SK-N-DZ (cell line): ENCODE measurements at places on chromosomes 12 and 14.
A peak's percentile ranks its signal among the peaks of the same experiment; 100 is the strongest.

- no peak for DNase-seq
Observed at GRCh38 chr14:51652168-51653078, 713 bp downstream of the FRMD6 start.

GRCh38 chr14:95674613-95675012 is 11.6 kb upstream of the TCL1B start:
- DNase-seq: no peak

DNA sequence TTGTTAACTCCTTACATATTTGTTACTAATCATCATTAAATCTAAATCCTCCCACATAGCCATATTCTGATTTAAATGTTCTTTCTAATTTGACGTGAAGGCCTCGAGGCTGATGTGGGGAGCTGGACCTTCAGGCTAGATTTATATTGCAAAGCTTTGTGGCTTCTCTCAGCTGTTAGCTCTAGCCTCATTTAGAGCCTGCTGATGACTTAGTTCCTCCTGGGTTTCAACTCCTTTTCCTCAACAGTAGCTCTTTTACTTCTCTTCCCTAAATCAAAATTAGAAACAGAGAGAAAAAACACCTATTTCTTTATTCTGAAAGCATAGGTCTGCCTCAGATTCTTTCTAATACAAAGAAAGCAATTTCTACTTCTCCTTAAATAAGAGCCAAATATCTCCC is 477.5 kb upstream of the CCDC196 start:
- no peak for DNase-seq

DNA sequence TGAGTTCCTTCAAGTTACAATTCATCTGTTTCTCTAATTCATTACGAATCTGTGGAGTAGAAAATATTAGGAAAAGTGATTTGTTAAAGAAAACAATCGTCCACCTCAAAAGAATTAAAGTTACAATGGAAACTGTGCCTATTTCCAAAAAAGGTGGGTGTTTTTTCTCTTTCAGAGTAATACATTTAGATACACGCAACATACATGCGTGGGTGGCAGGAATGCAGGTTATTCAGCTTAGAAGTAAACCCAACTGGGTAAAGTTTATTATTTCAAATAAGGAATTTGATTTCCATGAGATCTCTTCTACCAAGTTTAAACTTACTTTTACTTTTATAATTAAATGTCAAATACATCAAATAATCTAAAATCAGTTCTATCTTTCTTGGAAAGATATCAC is 52.2 kb downstream of the SSH1 start:
- no peak for DNase-seq

DNA sequence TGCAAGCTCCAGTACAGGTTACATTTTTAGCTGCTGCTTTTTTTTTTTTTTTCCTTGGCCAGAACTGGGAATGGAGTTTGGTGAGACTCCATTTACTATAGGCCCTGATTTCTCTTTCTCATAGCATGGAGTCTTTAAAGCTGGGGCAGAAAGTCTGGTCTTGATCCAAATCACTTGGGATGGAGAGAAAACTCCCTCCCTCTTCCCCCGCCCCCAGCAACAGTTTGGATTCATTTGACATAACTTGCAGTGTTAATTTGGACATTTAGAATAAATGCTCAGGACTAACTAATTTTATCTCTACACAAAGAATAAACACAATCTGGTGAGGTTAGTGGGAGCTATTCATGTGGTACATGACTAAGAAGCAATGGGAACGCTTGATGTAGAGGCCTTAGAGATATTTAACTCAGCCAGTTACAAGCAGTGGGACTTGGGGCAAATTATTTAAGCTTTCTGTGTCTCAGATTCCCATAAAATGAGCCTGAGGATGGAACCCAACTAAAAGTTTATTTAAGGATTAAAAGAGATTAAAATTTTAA is 107.3 kb upstream of the ARHGAP5 start:
- no peak for DNase-seq

DNA sequence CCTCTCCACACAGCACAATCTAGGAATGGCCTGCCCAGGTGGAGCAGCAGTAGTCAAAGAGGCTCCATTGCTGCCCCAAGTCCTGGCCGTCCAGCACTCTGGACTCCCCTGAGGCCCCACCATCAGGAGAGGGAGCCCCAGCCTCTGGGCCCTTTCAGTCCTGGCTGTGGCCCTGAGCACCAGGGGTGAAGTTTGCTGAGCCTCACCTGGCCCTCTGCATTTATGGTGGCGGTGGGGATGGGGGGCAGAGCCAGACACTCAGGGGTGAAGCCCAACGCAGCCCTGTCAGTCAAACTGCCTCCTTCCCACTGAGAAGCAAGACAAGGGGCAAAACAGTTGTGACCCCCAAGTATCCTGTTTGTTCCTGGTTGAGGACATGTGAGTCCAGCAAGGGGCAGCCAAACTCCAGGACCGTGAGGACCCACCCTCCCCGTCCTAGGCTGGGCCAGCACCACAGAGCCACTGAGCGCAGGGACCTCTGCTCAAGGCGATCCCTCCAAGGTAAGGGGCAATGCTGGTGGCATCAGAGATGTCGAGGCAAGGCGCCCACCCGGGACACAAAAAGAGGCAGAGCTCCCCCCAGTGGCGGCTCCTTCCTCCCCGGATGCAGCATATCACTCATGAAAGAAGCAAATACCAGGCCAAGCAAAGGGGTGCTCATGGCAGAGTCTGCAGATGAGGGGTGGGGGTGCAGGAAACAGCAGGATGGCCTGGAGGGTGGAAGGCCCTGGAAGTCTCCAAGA is 4.8 kb upstream of the AMN start:
- peak; percentile 38 for DNase-seq
